Activated CD8-positive, alpha-beta T cell treated with anti-CD3 and anti-CD28 coated beads, Interleukin-2, amount 10 ng/mL, durations not matched to agents 7 days and 5 days (primary cell): ENCODE measurements at places on chromosomes 12 and 14. TPM values are rescaled to one million over a fixed set of nuclear protein-coding genes. Genes with fewer than 3 reads are reported as not detected.

DNA sequence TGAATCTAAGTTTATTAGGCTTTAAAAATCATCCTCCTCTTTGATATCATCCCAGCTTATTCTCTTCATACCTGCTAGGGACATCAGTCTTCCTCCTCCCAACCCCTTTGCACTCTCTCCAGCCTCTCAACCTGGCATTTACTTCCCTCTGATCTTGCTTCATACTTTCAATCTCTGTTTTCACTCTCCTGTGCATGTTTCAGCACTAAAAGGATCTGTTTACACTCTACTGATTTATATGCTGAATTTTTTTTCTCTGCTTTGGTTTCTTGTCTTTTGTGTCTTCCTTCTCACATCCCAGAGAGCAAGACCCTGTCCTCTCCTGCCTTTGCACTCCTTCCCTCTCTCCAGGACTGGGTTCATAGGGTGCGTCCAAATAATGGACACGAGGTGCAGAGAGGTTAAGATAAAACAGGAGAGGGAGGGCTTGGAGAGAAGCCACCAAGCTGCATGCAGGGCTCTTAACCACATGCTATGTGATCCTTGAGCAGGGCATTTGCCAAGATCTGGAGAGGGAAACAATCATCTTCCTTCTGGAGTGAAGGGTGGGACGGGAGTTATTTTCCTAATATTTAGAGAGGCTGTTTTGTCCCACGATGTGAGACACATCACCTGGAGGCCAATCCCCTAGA, 3.0 kb upstream of the CISTR start:
- peaks cover 2% of the 10 kb centered on the region for H3K36me3 ChIP-seq
- H3K27ac ChIP-seq: no peak overlapping the region
- peaks cover 20% of the 10 kb centered on the region for H3K27me3 ChIP-seq
- peaks cover 5% of the 10 kb centered on the region for H3K4me1 ChIP-seq
- H3K4me3 ChIP-seq: no peak overlapping the region

GRCh38 chr14:106790189-106791036, 1264.0 kb downstream of the TMEM121 start:
- peaks cover 14% of the 10 kb centered on the region for H3K4me1 ChIP-seq
- H3K36me3 ChIP-seq: no peaks in the 10 kb centered on the region
- peaks cover 35% of the 10 kb centered on the region for H3K27me3 ChIP-seq
- peak; percentile 87 for DNase-seq

- no peak overlapping the region for H3K4me3 ChIP-seq
- DNase-seq: no peak
- no peaks in the 10 kb centered on the region for H3K27me3 ChIP-seq
- no peak overlapping the region for H3K27ac ChIP-seq
Measured at GRCh38 chr12:50918584-50919316, 33.6 kb upstream of the HIGD1C start.

DNA sequence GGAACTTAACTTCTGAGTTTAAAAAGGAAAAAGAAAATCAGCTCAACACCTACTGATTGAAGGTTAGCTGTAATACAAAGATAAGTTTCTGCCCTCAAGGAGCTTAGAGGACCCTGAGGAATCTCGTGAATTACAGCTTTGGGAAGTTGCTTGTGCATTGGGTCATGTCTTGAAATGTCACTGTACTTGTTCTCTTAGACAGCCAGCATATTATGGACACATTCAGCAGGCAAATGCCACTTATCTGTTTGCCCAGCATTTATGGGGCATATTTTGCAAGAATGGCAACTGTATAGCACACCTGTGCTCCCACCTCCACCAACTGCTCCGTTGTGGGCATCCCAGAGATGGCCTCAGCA, 263.6 kb upstream of the CRY1 start:
- H3K36me3 ChIP-seq: peaks cover 22% of the 10 kb centered on the region
- no peak overlapping the region for H3K4me3 ChIP-seq
- H3K4me1 ChIP-seq: peaks cover 84% of the 10 kb centered on the region
- H3K27me3 ChIP-seq: no peaks in the 10 kb centered on the region
- no peak overlapping the region for H3K27ac ChIP-seq
- DNase-seq: no peak

Gene BCL11B
- total RNA-seq: 70.6 TPM

Gene SRGAP1
- total RNA-seq: not detected

Gene FSCB
- not detected for total RNA-seq
